Activated CD4-positive, alpha-beta T cell treated with anti-CD3 and anti-CD28 coated beads for 24 hours (primary cell): ENCODE measurements at places on chromosomes 1 and 21.

- no peak for DNase-seq
These were observed 1.8 kb upstream of the TMPRSS2 start for GRCh38 chr21:41509733-41510132.

GRCh38 chr1:246674049-246674448 lies 50.2 kb upstream of the SCCPDH start:
- no peak for DNase-seq

DNA sequence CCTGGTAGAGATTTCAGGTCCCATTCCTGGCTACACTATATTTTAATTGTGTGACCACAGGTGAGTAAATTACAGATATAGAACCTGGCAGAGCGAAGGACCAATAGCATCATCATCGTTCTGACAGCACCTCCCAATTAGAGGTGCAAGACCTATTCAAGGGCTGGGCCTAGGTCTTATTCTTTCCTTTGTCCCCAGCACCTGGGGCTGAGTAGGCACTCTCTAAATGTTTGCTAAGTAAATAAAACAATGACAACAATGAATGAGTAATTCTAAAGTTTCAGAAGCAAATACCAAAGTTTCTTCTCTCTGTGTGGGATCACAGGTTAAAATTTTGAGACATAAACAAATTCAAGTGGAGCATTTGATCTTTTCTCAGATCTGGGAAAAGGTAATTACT lies 32.7 kb downstream of the BEND5 start:
- no peak for DNase-seq

- DNase-seq = no peak
These were observed 39.6 kb downstream of the PDE4B start for GRCh38 chr1:65832296-65832695.

DNA sequence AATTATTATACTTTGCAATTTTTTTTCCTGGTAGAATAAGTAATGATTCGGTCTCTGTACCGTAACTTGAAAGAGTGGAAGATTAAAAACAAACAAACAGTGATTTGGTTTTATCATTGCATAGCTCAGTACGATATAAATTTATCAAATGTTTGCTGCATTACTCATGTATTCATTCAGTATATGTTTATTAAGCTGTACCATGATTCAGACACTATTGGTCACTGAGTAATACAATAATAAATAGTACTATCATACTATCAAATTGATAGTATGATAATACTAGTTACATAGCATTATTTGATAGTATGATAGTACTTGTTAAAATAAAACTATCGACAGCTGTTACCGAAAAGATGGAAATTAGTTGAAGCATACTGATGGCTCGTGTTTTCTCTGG lies 12.1 kb downstream of the CENPF start:
- no peak for DNase-seq

DNA sequence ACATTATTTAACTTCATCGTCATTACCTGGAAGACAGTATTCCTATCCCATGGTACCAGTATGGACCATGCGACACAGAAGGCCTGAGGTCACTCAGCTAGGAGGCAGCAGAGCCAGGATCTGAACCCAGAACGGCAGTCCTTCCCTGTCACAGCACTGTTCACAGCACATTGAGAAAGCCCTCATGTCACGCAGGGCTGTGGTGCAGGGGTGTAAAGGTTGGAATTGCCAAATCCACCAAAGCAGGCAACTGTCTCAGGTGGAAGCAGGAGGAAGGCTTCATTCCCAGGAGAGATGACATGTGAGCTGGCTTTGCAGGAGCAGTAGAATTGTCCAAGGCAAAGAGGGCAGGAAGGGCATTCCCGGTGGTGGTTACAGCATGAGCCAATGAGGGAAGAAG lies 9.9 kb upstream of the TTC22 start:
- no peak for DNase-seq

DNA sequence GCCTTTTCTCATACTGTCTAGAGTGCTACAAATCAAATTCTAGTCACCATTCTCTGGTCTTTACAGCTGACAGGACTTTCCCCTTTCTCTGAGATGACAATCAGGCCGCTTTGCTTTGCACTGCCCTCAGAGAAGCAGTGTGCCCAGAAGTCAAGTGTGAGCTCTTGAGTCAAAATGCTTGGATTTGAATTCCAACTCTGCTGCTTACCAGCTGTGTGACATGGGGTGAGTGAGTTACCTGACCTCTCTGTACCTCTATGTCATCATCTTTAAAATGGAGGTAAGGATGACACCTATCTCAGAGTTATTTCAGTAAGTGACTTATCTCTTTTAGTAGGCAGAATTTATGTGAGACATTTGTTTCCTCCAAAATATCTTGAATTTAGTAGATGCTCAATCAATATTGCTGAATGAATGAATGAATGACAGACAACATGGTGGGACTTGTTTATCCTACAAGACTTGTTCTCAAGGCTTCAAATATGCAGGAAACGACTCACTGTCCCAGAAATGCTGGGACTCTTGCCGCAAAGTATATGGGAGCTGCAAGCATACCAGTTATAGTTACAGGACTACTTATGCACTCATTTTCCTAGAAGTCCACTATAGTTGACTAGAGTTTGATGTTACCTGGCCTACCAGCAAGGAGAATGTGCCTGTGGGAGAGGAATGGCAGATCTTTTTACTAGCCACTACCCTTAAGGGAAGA lies 38.1 kb upstream of the A3GALT2 start:
- DNase-seq = no peak

GRCh38 chr1:161994175-161994668 lies 29.4 kb downstream of the OLFML2B start:
- DNase-seq = no peak

DNA sequence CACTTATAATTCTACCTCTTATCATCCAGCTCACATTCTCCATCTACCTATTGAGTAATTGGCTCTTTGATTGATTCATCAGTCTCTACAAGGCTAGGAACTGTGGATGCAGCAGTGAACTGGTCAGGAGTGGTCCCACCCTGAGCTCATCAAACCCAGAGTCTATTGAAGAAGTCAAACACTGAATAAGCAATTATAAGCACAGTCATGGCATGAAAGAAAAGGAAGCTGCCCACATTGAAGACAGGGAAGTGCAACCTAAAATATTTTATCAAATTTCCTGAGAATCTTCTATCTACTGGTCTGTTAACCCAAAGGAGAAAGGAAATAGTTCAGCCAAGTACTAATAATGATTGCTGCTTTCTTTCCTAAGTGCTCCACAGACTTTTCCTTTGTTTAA lies 35.7 kb downstream of the ACP6 start:
- DNase-seq = no peak

DNA sequence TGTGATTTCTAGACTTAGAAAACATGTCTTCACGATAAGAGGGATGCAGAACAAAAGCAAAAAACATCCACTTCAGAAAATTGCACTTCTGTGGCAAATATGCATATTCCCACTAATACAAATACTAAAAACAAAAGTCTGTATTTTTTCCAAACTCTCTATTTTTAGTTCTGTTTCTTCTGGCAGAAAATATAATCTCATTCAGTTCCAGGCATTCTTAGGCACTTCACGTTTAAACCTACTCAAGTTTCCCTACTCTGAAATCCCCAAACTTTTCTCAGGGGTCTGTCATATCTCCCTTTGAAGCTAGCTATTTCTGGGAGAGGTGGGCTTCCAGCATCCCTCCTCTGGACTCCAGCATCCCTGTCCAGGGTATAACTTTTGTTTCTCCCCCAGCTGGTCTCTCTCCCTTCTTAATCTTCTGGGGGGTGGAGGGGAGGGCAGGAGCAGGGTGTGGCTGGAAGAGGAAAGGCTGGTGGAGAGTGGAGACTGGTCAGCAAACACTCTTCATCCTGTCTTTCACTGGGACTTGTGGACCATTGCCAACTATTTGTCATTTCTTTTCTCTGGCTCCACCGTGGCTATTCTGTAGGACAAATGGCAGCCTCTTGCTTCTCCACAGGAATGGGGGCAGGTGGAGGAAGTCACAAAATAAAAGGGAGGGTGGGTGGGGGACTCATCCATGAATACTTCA lies 19.6 kb upstream of the NCF2 start:
- DNase-seq = no peak

- no peak for DNase-seq
These were observed 11.7 kb downstream of the C1orf94 start for GRCh38 chr1:34188418-34188817.

DNA sequence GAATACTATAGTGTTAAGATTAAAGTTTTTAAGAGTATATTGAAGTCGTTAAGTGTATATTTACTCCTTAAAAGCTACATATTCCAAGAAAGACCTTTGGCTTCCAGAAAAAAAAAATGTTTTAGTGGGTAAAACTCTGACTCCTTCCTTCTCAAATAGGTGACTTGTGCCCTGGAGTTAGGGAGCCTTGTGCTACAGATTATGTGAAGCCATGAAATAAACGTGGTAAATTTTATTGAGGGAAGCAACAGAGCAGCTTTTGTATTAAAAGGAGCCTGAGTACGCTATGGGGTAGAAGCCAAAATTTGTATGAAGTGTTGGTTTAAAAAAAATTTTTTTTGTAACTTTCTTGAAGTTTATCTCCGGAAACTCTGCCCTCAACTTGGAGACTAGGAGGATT lies 994 bp downstream of the RO60 start:
- no peak for DNase-seq

GRCh38 chr1:179493323-179493722 lies 82.4 kb downstream of the NPHS2 start:
- no peak for DNase-seq

- no peak for DNase-seq
These were observed 30.0 kb upstream of the ETS2 start for GRCh38 chr21:38775733-38776132.

DNA sequence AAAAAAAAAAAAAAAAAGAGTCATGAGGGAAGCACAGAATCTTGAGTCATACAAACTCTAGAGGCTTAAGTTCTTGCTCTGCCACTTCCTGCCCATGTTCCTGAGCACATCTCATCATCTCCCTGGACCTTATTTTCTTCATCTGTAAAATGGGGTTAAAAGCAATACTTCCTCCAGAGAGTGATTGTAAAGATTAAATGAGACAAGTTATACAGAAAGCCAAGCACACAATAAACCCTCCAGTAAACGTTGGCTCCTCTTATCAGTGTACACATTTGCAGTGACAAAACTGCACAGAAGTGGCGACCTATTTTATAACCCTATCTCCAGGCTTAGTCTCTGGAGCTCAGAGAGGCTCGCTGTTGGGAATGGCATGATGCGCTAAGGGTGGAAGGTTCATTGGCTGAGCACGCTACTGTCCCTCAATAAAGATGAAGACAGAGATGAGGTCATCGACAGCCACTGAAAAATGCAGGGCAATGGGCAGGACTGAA lies 82.1 kb downstream of the RRAGC start:
- no peak for DNase-seq

DNA sequence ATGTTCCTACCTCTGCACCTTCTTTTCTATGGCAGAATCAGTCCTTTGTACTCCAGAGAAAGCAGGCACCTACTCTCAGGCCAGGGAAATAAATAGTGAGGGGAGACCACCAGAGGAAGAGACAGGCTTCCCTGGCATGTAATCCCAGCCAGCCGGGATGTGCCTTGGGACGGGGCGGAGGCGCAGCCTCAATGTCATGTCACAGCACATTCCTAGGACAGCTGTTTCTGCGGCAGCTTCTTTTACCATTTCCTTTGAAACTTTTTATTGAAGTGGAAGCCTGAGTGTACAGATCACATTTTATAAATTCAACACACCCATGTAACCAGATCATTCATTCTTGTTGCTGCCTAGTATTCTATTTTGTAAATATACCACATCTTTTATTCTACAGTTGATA lies 67.9 kb upstream of the ZNF326 start:
- DNase-seq = no peak

- DNase-seq = no peak
These were observed 106.8 kb downstream of the LMO4 start for GRCh38 chr1:87435484-87435883.

- DNase-seq = no peak
These were observed 4.8 kb downstream of the TCHH start for GRCh38 chr1:152110365-152110859.

DNA sequence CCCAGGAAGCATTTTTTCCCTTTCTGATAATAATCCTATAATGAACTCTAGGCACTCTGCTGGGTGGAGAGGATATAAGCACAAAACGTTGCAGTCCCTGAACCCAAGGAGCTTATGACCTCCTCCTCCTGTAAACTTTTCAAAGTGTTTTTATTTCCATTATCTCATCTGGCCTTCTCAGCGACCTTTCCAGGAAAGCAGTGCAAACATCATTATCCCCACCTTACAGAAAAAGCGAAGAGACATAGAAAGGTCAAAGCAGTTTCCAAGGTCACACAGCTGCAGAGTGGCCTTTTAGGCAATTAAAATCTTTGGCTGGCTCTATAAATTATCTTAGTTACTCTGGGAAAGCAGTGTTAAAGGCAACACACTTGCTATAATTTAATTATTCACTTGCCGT lies 63.8 kb downstream of the OLFML3 start:
- DNase-seq = no peak

- no peak for DNase-seq
These were observed 47.5 kb downstream of the PCNX2 start for GRCh38 chr1:233248014-233248413.

- peak; percentile 36 for DNase-seq
These were observed 4.5 kb downstream of the C1orf232 start for GRCh38 chr1:26164036-26164860.

DNA sequence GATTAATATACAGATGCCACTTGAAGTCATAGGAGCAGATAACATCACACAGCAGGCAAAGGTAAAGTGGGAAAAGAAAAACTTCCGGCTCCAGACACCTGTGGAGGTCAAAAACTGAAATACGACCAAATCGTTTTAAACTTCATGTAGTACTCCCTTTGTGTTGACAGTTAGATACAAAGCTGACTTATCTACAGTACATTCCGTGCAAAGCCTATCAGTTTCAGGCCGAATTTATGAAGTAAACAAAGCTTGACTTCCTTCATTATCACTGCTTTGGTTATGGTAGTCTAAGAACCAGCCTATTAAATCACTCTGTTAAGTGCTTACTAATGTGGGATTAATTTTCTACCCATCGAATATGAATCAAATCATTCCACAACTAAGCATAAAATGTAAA lies 156.3 kb downstream of the SMYD3 start:
- no peak for DNase-seq

DNA sequence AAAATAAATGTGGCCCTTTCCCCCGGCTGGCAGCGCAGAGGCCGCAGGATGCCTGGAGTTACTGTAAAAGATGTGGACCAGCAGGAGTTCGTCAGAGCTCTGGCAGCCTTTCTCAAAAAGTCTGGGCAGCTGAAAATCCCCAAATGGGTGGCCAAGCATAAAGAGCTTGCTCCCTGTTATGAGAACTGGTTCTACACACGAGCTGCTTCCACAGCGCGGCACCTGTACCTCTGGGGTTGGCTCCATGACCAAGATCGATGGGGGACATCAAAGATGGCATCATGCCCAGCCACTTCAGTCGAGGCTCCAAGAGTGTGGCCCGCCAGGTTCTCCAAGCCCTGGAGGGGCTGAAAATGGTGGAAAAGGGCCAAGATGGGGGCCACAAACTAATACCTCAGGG lies 95.9 kb downstream of the LRIG2 start:
- no peak for DNase-seq

GRCh38 chr1:1179983-1180861 lies 6.5 kb downstream of the TTLL10 start:
- DNase-seq = no peak

- no peak for DNase-seq
These were observed 40.7 kb downstream of the MAP3K21 start for GRCh38 chr1:233368106-233368788.
